ENCODE measurements at places on chromosomes 4 and X.

- no peak for DNase-seq
These were observed 461.7 kb downstream of the RAPGEF2 start for GRCh38 chr4:159564615-159565014.

GRCh38 chr4:176838601-176839433 lies 46.1 kb upstream of the VEGFC start:
- peak; percentile 90 for DNase-seq

DNA sequence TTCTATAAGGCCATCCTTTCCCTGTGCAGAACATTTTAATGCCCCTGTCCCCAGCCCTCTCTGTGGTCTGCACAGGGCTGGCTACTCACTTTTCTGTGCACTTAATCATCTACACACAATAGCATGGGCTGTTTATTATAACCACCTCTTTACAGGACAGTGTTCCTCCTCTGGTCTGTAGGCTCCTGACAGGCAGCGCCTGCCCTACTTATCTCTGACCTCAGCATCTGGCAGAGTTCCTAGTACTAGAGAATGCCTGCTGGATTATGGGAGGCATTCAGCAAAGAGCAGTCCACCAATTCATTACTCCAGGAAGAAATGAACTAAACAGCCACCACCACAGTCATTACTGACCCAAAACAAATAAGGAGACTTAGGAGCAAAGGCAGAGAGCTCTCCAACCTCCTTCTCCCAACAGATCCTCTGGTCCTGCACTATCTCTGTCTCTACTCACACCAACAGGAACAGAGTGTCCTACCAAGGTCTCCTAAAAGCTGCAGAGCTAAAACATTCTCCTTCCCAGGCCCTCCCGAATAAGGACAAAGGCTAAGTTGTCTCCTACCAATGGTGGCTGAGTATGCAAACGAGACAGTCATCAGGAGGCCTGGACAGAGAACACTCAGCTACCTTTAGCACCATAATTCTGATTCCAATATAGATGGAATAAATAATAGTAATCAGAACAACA lies 279.2 kb downstream of the QDPR start:
- no peak for DNase-seq

DNA sequence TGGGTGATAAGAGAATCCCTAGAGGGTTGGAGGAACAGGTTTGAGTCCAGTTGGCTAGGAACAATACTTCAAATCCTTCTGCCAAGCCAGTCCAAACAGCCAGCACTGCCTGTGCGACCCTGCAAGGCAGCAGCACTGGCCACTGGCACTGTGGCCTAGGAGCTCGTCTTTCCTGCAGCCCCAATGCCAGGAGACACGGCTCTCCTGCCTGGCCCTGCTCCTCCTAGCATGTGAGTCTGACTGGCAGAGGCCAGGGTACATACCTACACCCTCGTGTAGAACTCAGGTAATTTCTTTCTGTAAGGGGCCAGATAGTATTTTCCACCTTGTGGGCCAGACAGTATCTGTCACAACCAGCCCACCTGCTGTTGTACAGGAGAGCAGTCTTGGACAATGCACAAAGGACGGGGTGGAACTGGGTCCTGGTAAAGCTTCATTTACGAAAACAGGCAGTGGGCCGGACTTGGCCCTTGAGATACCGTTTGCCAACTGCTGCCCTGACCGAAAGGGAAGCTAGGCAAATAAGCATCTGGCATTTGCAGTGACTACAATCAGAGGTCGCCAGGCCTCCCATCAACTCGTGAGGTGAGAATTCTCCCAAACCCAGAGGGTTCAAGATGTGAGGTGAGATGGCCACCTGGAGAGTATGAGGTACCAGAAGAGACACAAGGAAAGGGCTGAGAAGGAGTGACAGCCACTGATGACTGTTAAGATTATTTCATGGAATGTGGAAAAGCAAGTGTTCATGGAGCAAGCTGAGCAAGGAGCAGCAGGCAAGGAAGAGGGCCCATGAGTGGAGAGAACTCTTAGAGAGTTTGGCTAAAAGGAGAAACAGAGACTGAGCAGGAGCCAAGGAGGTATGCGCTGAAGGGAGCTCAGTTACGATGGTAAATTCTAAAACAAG lies 29.8 kb upstream of the IRAK1 start:
- no peak for DNase-seq

DNA sequence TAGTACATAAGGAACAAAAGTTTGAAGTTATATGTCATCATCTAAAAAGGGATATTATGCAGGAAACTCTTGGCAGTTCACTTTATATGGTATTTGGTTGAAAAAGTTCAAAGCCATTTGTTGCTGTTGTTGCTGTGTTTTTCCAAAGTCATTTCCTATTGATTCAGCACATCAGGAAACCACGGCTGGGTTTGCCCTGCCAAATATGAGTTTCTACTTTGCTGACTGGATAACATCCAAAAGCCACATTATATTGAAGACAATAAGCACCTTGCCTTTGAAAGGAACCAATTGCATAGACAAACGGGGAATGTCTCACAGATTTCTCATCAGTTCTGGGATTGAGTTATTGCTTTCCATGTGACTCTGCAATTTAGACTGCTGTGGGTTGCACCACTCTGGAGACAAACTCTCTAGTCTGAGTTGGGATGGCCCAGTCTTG lies 206.1 kb downstream of the SLC39A8 start:
- peak; percentile 76 for DNase-seq

GRCh38 chr4:117224256-117224655 lies 138.9 kb upstream of the TRAM1L1 start:
- no peak for DNase-seq

DNA sequence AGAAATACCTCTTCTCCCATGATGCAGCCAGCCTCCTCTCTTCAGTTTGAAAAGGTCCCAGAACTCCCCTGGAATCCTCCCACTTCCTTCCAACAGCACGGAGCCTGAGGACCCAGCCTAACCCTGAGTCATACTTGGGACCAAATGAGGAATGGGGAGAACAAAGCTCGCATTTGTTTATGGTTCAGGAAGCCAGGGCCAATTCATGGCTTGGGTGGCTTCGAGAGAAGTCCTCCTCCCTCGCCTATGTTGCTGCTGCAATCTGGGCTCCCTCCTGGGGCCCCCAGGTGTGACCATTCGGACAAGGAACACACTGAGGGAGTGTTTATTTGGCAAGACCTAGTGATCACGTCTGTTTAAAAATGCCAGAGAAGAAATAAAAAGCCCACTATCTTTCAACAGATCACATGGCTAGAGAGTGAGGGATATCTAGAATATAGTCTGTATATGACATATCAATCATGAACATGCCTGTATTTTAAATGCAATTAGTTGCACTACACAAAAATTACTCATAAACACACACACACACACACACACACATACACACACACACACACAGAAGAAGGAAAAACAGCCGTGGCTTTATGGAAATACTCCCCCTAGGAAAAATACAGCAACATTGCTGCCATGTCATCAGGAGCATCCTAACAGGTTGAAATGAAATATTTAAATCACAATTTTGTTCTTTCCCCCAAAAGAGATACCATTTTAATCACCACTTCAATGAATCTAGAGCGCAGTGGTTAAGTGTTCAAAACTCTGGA lies 155.7 kb upstream of the MAP3K15 start:
- DNase-seq = peak; percentile 86

- DNase-seq = no peak
These were observed 51.4 kb downstream of the NPY5R start for GRCh38 chr4:163395055-163395454.

GRCh38 chr4:73068491-73069337 lies 802 bp downstream of the COX18 start:
- DNase-seq = peak; percentile 59

- DNase-seq = peak; percentile 32
These were observed 9.7 kb upstream of the TMEM165 start for GRCh38 chr4:55386073-55386472.

GRCh38 chr4:8149664-8150063 lies 8.9 kb downstream of the ABLIM2 start:
- DNase-seq = no peak

DNA sequence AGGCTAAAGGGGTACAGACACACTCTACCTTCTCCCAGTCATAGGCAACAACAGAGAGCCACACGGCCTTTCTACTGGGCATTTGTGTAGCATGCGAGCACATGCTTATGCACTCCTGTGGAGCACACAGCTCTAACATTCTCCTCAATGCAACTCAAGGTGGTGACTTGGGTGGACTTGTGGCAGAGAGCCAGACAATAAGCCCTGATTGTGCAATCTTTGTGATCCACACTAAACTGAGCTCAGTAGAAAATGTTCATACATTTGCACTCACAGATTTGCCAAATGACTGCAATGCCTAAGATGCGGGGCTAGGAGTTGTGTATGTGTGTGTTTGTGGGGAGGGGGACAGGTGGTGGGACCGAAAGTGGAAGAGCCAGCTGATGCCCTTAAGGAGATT lies 31.4 kb upstream of the SETD7 start:
- DNase-seq = no peak

GRCh38 chrX:40579900-40580536 lies 752 bp upstream of the ATP6AP2 start:
- DNase-seq = no peak

DNA sequence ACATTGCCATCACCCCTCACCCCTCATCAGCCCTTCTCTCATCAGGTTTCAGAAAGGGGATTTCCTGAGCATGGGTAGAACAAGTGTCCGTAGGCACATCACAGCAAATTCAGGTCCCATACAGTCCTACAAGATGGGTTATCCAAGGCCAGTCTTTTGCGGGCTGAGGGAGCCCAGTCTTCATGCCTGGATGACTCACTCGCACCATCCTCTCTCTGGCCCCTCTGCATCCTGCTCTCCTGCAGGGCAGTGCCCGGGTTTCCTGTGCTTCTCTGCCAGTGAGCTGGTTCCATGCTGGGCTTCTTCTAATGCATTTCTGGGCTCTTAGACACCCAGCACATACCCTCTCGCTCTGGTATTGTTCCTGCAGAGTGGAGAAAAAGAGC lies 7.3 kb upstream of the INTS6L start:
- DNase-seq = no peak

- DNase-seq = no peak
These were observed 65.8 kb downstream of the SPCS3 start for GRCh38 chr4:176385601-176386000.

- DNase-seq = peak; percentile 81
These were observed at the start of gene ANXA3 for GRCh38 chr4:78551420-78552351. TSS of gene ANXA3 (plus strand) at chr4:78551770. CDS start at chr4:78554474, 2,704 bp downstream.

GRCh38 chrX:105803891-105804290 lies 18.4 kb upstream of the NRK start:
- no peak for DNase-seq

- DNase-seq = no peak
These were observed 85.3 kb upstream of the RBPJ start for GRCh38 chr4:26235500-26235899.

DNA sequence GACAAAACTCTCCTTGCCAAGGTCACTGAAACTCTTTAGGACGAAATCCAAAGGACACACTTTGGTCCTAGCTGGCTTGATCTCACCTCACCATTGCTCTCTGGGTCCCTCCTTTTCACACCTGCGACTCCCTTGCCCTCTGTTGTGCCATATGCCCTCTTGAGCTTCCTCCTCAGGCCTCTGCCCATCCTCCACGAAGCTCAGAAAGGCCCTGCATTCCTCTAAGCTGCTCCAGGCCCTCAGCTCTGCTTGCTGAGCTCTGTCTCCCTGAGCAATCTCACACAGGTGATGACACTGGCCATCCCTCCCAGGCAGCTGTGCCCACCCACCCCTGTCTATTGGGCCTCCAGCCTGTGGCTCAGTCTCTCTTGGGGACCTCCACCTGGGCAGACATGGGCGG lies 10.1 kb upstream of the AFAP1 start:
- no peak for DNase-seq

Data from kidney tubule cell (primary cell).